ENCODE measurements at places on chromosomes 11 and 22.

- no peak for DNase-seq
Measured at GRCh38 chr11:7645206-7645605, 28.1 kb downstream of the CYB5R2 start.

DNA sequence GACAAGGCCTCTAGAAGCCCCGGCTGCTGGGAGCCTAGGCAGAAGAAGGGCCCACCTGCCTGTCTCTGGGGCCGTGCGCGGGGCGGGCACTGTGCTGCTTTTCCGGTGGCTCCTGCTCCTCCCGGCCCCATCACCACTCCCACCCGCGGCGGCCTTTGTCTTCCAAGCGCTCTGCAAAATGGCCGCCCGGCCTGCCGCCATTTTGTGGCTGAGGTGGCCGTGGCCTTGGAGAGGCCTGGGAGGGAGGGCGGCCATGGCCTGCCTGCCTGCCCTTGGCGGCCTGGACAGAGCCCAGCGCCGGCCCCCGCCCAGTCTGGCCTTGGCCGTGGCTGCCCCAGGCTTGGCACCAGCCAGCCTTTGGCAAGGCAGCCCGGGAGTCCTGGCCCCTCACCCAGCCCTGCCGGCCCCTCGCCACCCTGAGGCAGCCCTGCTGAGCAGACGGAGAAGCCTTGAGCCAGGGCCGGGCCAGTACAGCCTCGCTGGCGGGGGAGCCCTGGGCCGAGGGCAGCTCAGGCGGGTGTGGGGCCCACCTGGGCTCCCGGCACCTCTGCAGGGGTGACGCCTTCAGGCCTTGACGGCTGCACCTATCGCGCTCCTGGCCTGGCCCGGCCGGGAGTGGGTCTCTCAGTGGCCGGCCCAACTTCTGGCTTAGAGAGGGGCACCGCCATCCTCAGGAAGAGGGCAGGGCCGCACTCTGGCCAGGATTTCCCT, 46.0 kb upstream of the PPARA start:
- DNase-seq: no peak

GRCh38 chr11:19674836-19675235, 37.8 kb upstream of the NAV2 start:
- DNase-seq: no peak

GRCh38 chr11:72609045-72609444, 65.2 kb downstream of the PDE2A start:
- no peak for DNase-seq

- no peak for DNase-seq
Measured at GRCh38 chr11:35157814-35158700, 19.1 kb downstream of the CD44 start.

- no peak for DNase-seq
Measured at GRCh38 chr11:31768749-31769640, 42.1 kb downstream of the PAX6 start.

GRCh38 chr11:78205256-78205655, 16.5 kb downstream of the USP35 start:
- DNase-seq: no peak

GRCh38 chr11:279966-280705, 1.9 kb downstream of the NLRP6 start:
- peak; percentile 59 for DNase-seq

DNA sequence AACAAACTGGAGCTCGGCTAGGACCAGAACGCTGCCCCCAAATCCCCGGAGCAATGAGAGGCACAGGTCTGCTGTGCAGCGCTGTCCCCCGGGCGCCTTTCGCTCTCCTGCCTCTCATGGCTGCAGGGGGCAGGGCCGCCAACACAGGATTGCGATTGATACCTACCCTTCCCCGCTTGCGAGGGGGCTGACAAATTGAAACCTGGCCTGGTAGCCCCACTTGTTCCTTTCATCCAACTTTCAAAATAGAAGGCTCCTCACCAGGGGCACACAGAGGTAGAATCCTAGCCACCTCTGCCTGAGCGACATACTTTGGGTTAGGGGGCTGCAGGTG, 642 bp upstream of the CASTOR1 start:
- no peak for DNase-seq

All from stimulated activated CD4-positive, alpha-beta T cell treated with anti-CD3 and anti-CD28 coated beads, Interleukin-2, amount 100 ng/mL, for 24 hours (primary cell).